H7 (cell line): ENCODE measurements at places on chromosomes 2 and 18.

DNA sequence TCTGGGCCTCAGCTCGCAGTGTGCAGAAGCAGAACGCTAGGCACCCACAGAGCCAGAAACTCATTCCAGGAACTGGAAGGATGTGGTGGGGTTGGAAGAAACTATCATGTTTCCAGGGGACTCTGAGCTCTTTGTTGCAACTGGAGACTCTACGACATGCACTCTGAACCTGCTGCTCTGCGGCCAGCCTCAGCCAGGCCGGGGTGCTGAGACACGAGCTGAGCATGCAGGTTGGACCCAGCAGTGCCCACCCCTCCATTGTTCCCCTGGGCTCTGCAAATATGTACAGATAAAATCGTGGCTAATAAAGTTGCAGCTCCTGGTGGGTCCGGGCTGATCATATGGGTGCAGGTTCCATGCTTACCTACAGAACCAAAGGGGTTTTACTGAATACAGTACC is 37.6 kb upstream of the ARL4C start:
- DNase-seq = no peak

- DNase-seq = peak; percentile 70
Measured at GRCh38 chr2:110802208-110802932, 70.0 kb downstream of the ACOXL start.

- DNase-seq = no peak
Measured at GRCh38 chr2:216130346-216130971, 21.3 kb downstream of the XRCC5 start.

- no peak for DNase-seq
Measured at GRCh38 chr18:8507915-8508705, 101.1 kb upstream of the RAB12 start.

GRCh38 chr2:26202981-26203490 is 30.1 kb downstream of the GAREM2 start:
- DNase-seq = no peak

DNA sequence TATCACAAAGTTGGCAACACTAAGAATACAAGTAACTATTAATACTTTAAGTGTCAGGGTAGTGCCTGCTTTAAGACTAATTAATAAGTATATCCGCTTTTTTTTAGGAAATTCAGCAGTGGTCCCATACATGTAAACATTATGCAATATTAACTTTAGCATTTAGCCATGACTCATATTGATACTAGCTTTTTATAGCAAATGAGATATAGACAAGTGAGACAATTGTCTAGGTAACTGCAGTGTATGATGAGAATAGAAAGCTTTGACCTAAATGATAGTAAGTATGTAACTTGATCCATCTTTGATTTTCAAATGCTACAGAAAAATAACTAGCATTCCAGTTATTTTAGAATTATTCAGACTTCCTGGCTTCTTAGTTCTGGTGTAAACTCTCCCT is 27.4 kb upstream of the VRK2 start:
- no peak for DNase-seq

GRCh38 chr2:143152219-143152618 is 23.0 kb downstream of the ARHGAP15 start:
- DNase-seq = no peak

- DNase-seq = no peak
Measured at GRCh38 chr18:74396171-74397169, 60.6 kb downstream of the DIPK1C start.

- no peak for DNase-seq
Measured at GRCh38 chr2:30428348-30428662, 18.7 kb upstream of the LCLAT1 start.

DNA sequence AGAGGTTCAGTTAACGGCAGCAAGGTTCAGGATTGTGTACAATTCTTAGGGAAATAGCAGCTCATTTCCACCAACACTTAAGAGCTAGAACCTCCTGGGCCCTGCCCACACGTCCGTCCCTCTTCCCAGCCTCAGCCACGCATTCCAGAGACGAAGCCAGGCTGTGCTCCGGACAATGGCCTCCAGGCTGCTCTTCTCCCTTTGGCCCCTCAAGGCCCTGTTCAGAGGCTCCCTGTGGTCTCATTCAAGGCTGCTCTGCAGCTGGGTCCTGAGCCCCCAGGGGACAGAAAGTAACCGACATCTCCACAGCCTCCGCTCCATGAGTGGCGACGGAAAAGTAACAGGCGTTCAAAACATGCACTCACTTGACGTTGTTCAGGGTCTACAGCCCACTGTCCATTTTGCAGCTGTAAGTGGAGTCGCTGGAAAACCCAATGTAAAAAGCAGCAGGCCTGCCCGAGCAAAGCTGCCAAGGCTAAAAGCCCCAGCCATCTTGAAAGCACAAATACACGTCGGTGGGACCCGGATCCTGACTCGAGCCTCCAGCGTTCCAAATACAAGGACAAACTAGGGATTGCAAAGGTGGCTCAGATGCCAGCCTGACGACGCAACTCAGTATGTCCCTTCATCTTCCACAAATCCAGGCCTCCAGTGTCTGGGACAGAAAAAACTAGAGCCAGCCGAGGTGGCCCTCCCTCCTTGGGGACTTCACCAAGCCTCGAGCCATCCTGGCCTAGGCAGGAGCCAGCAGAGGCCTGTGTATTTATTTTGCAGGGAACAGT is 76.9 kb downstream of the NDUFA10 start:
- peak; percentile 43 for DNase-seq

- DNase-seq = no peak
Measured at GRCh38 chr2:8796878-8797550, 40.4 kb downstream of the KIDINS220 start.

DNA sequence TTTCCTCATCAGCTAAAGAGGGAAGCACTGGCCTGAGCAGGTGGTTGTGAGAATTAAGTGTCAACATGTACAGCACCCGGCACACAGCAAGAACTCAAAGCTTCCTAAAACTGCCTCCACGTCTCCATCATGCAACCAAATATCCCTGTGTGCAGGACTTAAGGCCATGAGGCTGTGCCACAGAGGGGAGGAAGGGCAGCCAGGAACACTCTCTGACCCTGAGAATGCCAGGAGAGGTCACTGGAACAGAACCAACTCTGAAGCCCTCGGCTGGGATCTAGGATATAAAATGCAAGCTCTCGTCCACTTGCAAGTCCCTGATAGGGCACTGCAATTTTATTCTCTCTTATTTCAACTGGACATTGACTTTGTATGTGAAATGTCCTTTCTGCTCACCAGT is 12.2 kb upstream of the NPAS2 start:
- no peak for DNase-seq

DNA sequence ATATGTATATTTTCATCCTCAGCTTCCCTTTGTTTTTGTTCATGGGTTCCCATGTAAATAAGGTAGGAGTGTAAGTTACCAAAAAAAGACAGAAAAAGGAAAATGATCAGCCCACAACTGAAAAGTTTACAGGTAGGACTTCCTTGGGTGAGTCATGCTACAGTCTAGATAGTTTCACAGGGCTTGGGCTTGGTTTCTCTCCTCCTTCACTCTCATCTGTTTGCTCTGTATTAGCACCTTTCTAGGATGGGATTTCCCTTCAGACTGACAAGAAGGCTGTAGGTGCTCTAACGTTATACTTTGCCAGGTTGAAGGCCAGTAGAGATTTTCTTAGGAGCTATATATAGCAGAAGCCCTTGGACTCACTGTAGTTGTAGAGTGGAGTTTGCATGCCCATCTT is 57.9 kb downstream of the FAM171B start:
- no peak for DNase-seq

GRCh38 chr2:88874063-88874657 is 182.7 kb downstream of the RPIA start:
- DNase-seq = no peak

GRCh38 chr2:107001964-107002696 is 116.2 kb upstream of the ST6GAL2 start:
- DNase-seq = no peak

GRCh38 chr2:164910101-164910899 is 45.0 kb downstream of the SLC38A11 start:
- DNase-seq = no peak

GRCh38 chr2:164530464-164530863 is 90.8 kb downstream of the GRB14 start:
- DNase-seq = no peak

DNA sequence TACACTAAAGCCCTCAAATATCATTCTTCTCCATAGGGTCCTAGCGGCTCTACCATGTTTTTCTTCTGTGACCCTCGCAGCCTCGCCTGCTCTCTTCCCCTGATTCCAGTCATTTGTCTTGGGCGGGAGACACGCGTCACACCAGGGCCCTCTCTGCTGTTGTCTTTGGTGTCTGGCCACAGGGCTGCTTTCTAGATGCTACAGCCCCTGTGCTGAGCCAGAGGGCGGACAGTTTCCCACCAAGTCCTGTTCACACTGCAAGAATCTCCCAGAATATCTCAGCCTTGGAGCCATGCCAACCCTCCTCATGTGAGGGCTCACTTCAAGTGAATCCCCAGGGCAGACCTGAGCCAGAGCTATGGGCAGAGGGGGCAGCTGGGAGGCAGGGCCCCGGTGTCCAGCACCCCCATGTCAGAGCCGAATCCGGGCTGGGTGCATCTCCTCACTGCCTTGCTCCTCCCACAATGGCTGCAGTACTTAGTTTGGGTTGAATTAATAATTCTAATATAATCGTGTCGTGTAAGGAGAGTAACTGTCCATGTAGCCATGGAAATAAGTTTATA is 42.1 kb downstream of the DIPK1C start:
- no peak for DNase-seq

DNA sequence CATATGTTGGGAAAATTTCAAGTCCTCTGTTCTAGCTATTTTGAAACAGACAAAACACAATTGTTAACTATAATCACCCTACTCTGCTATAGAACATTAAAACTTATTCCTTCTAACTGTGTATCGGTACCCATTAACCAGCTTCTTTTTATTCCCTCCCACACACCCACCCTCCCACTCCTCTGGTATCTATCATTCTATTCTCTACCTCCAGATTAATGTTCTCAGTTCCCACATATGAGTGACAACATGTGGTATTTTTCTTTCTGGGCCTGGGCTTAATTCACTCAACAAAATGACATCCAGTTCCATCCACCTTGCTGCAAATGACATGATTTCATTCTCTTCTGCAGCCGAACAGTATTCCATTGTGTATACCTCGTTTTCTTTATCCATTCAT is 43.3 kb downstream of the EXOC6B start:
- DNase-seq = no peak

DNA sequence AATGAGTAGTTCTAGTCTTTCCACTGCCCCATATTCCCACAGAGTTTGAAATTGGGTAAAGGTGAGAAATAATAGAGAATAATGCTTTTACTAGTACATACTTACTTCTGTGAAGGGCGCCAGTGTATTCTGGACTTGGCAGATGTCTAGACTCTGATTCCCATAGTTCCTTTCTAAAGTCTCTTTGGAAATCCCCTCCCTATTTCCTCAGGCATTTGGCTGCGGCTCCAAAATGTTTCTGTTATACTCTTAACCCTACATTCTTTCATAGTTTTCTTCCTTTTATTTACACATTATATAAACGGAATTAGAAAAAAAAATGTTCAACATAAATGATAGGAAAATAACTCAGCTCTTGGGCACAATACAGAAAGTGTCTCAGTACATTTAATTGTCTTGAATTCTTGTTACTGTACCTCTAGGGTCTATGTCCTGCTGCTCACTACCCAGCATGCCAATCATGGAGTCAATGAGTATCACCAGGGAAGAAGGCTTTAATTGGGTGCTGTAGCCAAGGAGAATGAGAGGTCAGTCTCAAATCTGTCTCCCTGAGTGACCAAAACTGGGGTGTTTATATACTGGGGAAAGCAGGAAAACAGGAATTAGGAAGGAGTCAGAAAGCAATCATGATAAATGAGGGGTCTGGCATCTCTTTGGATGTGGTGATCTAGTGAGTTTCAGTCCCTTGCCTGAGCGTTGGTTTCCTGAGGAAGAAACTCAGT is 147.8 kb upstream of the MMADHC start:
- no peak for DNase-seq

DNA sequence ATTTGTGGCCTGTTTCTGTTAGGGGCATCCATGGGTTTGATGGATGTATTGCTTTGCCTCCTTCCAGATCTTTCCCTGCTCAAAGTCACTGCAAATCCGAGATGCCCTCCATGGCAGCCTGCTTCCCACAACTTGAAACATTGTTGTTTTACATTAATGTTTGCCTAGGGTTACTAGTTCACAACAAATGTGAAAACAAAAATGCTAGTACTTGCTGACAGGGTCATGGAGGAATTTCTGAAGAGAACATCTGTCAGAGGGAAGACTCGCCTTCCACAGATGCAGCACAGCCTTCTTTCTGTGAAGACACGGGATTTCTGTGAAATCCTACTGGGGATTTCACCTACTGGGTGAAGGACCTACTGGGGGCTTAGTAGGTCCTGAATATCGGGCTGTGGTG is 260.0 kb upstream of the FN1 start:
- DNase-seq = no peak

DNA sequence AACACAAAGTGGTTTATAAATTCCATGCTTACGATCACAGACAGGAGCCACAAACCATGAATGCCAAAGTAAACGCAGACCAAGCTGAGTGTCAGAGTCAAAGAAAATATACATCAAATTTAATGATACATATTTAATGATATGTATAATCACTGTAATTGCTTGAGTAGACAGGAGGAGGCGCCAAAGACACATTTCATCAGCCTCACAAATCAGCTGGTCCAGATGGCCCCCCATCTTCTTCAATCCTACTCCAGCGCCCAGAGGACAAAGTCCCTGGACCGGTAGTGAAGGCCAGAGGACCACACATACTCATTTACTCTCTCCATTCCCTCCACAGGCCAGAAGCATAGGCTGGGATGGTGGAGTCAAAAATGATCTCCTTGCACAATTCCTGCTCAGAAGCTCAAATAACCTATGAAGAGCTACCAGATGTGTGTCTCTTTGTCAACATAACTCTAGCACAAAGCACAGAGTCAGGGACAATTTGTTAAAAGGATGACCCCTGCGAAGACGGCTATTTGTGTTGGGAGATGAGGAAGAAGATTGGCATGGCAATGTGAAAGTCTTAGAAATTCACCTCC is 149.3 kb upstream of the PGAP1 start:
- peak; percentile 21 for DNase-seq

DNA sequence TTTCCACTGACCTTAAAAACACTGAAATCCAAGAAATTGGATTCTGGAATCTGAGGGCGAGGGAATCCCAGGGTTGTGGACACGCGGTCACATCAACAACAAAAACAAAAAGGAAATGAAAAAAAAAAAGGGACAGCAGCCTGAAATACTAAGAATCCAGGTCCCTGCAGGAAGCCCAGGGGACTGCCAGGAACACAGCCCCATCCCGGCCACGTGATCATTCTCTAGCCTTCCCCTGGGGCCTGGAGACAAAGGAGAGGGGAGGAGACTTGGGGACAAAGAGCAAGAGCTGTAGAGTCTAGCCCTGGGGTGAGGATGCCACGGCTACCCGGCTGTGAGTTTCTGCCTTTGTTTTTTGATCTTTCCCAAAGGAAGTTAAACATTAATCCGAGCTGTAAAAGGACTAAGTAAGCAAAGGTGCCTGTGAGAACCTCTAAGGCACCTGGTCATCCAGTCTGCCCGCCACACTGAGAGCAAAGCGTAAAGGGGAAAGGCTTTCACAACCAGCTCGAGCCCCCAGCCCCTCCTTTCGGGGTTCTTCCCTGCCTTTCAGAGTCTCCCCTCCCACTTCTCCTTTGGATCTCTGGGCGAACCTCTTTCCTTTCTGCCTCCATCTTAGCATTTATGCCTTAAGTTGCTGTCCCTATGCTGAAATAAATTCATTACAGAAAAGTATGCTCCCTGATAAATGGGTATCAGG is 57.9 kb upstream of the MSH2 start:
- peak; percentile 93 for DNase-seq

- no peak for DNase-seq
Measured at GRCh38 chr2:45554742-45555140, 56.3 kb downstream of the SRBD1 start.

- DNase-seq = no peak
Measured at GRCh38 chr18:74453642-74454198, 3.4 kb downstream of the DIPK1C start.

- DNase-seq = no peak
Measured at GRCh38 chr2:97908208-97908676, 87.5 kb downstream of the TMEM131 start.
